ENCODE measurements at places on chromosomes 3 and 15. TPM values are rescaled to one million over a fixed set of nuclear protein-coding genes. Genes with fewer than 3 reads are reported as not detected.

The DYNLT2B gene
- total RNA-seq, result 3.7 TPM

GRCh38 chr15:66705277-66706146 is 3.5 kb downstream of the SMAD6 start:
- H3K4me1 ChIP-seq, result peaks cover 9% of the 10 kb centered on the region
- no peak for DNase-seq
- no peaks in the 10 kb centered on the region for H3K36me3 ChIP-seq
- no peaks in the 10 kb centered on the region for H3K27me3 ChIP-seq

DNA sequence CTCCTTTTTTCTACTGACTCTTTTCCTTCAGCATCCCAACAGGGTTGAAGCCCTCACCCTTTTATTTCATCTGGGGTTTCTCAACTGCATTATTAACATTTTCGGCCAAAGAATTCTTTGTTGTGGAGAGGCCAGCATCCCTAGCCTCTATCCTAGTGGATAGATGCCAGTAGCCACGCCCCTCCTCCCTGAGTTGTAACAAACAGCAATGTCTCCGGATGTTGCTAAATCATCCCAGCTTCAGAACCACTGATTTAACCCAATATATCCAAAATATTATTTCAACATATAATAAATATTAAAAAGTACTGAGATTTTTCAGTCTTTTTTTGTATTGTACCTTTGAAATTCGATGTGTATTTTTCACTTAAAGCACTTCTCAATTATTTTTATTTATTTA is 2.0 kb upstream of the RNF111 start:
- H3K27ac ChIP-seq, result no peak overlapping the region
- H3K36me3 ChIP-seq, result no peaks in the 10 kb centered on the region
- DNase-seq, result peak; percentile 25
- H3K4me1 ChIP-seq, result peaks cover 40% of the 10 kb centered on the region
- H3K27me3 ChIP-seq, result no peaks in the 10 kb centered on the region

GRCh38 chr3:128423525-128424147 is 43.1 kb downstream of the DNAJB8 start:
- peaks cover 3% of the 10 kb centered on the region for H3K4me1 ChIP-seq
- DNase-seq, result no peak
- peaks cover 20% of the 10 kb centered on the region for H3K27me3 ChIP-seq
- no peak overlapping the region for H3K4me3 ChIP-seq

- H3K4me1 ChIP-seq, result no peaks in the 10 kb centered on the region
- H3K36me3 ChIP-seq, result no peaks in the 10 kb centered on the region
- no peak for DNase-seq
These were observed 58.4 kb downstream of the CPNE4 start for GRCh38 chr3:131976448-131976847.

- peak overlapping the region; percentile 6 for H3K27ac ChIP-seq
- H3K4me1 ChIP-seq, result no peaks in the 10 kb centered on the region
- DNase-seq, result peak; percentile 68
- no peak overlapping the region for H3K4me3 ChIP-seq
These were observed 30.7 kb downstream of the SEMA7A start for GRCh38 chr15:74402873-74403587.

The TGM5 gene
- not detected for total RNA-seq

GRCh38 chr15:66239514-66239913 is 14.0 kb downstream of the MEGF11 start:
- peaks cover 16% of the 10 kb centered on the region for H3K27me3 ChIP-seq
- no peak overlapping the region for H3K27ac ChIP-seq
- no peaks in the 10 kb centered on the region for H3K4me1 ChIP-seq
- no peak for DNase-seq
- no peak overlapping the region for H3K4me3 ChIP-seq

DNA sequence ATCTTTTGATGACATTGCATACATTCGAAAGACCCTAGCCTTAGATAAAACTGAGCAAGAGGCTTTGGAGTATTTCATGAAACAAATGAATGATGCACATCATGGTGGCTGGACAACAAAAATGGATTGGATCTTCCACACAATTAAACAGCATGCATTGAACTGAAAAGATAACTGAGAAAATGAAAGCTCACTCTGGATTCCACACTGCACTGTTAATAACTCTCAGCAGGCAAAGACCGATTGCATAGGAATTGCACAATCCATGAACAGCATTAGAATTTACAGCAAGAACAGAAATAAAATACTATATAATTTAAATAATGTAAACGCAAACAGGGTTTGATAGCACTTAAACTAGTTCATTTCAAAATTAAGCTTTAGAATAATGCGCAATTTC is 16.7 kb downstream of the KCNMB3 start:
- no peak overlapping the region for H3K4me3 ChIP-seq
- H3K4me1 ChIP-seq, result no peaks in the 10 kb centered on the region
- no peak overlapping the region for H3K27ac ChIP-seq
- no peaks in the 10 kb centered on the region for H3K36me3 ChIP-seq
- H3K27me3 ChIP-seq, result no peaks in the 10 kb centered on the region

- no peaks in the 10 kb centered on the region for H3K4me1 ChIP-seq
- no peaks in the 10 kb centered on the region for H3K27me3 ChIP-seq
- H3K27ac ChIP-seq, result no peak overlapping the region
- H3K36me3 ChIP-seq, result no peaks in the 10 kb centered on the region
- DNase-seq, result no peak
These were observed 163.6 kb downstream of the CTNNB1 start for GRCh38 chr3:41362638-41363559.

The A4GNT gene
- not detected for total RNA-seq

The PIERCE2 gene
- total RNA-seq, result not detected

DNA sequence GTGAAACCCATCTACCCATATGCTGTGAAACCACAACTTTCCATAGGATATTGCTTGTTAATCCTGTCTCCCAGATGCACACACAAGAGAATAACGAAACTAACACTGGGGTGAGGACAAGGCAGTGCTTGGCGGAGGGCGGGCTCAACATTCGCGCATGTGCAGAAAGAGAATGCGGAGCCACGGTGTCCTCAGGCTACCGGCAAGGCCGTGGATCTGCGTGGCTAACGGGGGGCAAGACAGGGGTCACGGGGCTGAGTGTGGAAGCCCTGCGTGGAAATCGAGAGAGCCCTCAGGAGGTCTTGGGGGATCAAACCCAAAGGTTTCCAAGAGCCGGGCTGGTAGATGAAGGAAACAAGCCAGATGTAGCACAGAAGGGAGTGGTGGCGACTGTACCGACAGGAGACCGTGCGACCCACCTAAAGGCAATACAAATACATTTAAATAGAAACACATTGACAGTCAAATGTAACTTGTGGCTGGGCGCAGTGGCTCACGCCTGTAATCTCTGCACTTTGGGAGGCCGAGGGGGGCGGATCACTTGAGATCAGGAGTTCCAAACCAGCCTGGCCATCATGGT is 48.5 kb upstream of the TRA2B start:
- no peak for DNase-seq
- H3K4me1 ChIP-seq, result peaks cover 5% of the 10 kb centered on the region
- peaks cover 7% of the 10 kb centered on the region for H3K27me3 ChIP-seq
- H3K4me3 ChIP-seq, result no peak overlapping the region
- no peak overlapping the region for H3K27ac ChIP-seq

GRCh38 chr3:126746395-126747177 is 42.5 kb downstream of the CHCHD6 start:
- no peak overlapping the region for H3K27ac ChIP-seq
- H3K36me3 ChIP-seq, result no peaks in the 10 kb centered on the region
- no peak overlapping the region for H3K4me3 ChIP-seq
- no peaks in the 10 kb centered on the region for H3K27me3 ChIP-seq

- H3K36me3 ChIP-seq, result no peaks in the 10 kb centered on the region
- H3K4me1 ChIP-seq, result no peaks in the 10 kb centered on the region
- DNase-seq, result no peak
- H3K4me3 ChIP-seq, result no peak overlapping the region
- no peak overlapping the region for H3K27ac ChIP-seq
These were observed 29.4 kb downstream of the TTC14 start for GRCh38 chr3:180631317-180631716.

The ZPLD1 gene
- not detected for total RNA-seq

The INSYN1 gene
- total RNA-seq, result 1.7 TPM

DNA sequence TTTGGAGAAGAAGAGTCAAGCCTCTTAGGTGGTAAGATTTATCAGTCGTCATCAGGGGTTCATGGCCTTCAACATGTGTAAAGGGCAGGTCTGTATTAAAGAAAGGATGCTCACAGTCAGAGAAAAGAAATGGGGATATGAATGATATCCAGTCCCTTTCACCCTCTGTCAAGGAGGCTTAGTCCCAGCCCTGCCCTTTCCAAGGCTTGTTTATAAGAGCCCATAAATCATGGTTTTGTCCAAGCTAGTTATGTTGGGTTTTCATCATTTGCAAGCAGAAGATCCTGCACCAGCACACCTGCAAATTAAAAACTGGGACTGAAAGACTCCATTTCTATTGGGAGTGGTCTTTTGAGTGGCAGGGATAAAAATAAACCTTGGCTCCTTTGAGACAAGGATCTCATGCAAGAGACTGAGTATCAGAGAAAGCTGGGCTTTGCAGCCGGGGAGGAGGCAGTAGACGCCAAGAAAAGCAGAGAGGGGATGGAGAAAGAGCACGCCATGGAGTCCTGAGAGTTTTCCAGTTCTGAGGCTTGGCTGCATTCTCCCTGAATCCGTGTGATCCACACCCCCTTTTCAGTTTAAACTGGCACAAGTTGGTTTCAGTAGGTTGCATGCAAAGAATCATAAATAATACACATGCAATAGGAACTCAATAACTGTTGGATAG is 12.6 kb upstream of the PDIA5 start:
- no peaks in the 10 kb centered on the region for H3K36me3 ChIP-seq
- no peak overlapping the region for H3K4me3 ChIP-seq
- H3K4me1 ChIP-seq, result no peaks in the 10 kb centered on the region
- H3K27ac ChIP-seq, result no peak overlapping the region
- DNase-seq, result no peak

DNA sequence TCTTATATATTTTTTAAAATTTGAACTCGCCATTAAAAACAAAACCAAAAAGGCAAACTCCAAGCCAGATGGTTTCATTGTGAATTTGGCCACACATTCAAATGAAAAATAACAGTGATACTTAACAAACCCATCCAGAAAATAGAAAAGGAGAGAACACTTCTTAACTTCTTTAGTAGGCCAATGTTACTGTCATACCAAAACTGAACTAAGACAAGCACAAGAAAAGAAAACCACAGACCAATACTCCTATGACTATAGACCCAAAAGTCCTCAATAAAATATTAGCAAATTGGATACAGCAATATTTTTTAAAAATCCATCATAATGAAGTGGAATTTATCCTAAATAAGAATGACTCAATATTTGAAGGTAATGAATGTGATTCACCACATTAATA is 73.5 kb upstream of the ALDH1A3 start:
- H3K36me3 ChIP-seq, result no peaks in the 10 kb centered on the region
- H3K4me1 ChIP-seq, result no peaks in the 10 kb centered on the region
- DNase-seq, result no peak

GRCh38 chr15:59558851-59559250 is 52.7 kb upstream of the GCNT3 start:
- H3K4me3 ChIP-seq, result no peak overlapping the region
- no peak for DNase-seq
- no peaks in the 10 kb centered on the region for H3K27me3 ChIP-seq
- no peak overlapping the region for H3K27ac ChIP-seq
- no peaks in the 10 kb centered on the region for H3K36me3 ChIP-seq
- H3K4me1 ChIP-seq, result no peaks in the 10 kb centered on the region

DNA sequence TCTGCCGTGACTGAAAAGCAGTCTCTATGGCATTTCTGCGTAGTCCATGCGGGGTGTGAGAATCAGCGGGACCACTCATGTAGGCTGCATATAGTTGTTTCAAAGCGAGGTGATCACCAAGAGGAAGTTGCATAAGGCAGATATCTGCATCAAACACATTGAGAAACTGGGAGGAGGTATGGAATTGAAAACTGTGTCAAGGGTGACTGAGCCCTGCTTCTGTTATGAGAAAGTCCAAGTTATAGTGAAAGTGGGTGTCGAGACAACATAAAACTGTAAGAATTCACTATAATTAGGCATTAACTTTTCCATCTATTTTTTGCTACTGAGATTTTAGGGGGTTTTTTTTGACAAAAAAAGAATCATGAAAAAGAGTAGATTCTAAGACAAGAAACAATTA is 109.3 kb downstream of the ZIC1 start:
- no peak overlapping the region for H3K4me3 ChIP-seq
- no peaks in the 10 kb centered on the region for H3K27me3 ChIP-seq
- no peaks in the 10 kb centered on the region for H3K4me1 ChIP-seq
- H3K27ac ChIP-seq, result no peak overlapping the region
- no peaks in the 10 kb centered on the region for H3K36me3 ChIP-seq
- no peak for DNase-seq

The MRPS22 gene
- total RNA-seq, result 51.5 TPM

The CCR8 gene
- total RNA-seq, result not detected

- peak overlapping the region; percentile 97 for H3K27ac ChIP-seq
- peaks cover 19% of the 10 kb centered on the region for H3K4me1 ChIP-seq
- H3K27me3 ChIP-seq, result no peaks in the 10 kb centered on the region
- H3K36me3 ChIP-seq, result no peaks in the 10 kb centered on the region
These were observed 1.4 kb downstream of the MTMR10 start for GRCh38 chr15:30990036-30990435.

- no peaks in the 10 kb centered on the region for H3K36me3 ChIP-seq
- H3K27ac ChIP-seq, result no peak overlapping the region
- no peaks in the 10 kb centered on the region for H3K4me1 ChIP-seq
- no peak overlapping the region for H3K4me3 ChIP-seq
- DNase-seq, result no peak
- H3K27me3 ChIP-seq, result no peaks in the 10 kb centered on the region
These were observed 66.0 kb downstream of the MESD start for GRCh38 chr15:80923668-80924067.

- H3K4me3 ChIP-seq, result no peak overlapping the region
- H3K27ac ChIP-seq, result no peak overlapping the region
- no peaks in the 10 kb centered on the region for H3K27me3 ChIP-seq
- no peaks in the 10 kb centered on the region for H3K36me3 ChIP-seq
- H3K4me1 ChIP-seq, result no peaks in the 10 kb centered on the region
- no peak for DNase-seq
These were observed 507.4 kb downstream of the FGF12 start for GRCh38 chr3:192219926-192220325.

The RNU5B-1 gene
- total RNA-seq, result not detected

- no peaks in the 10 kb centered on the region for H3K27me3 ChIP-seq
- no peak overlapping the region for H3K4me3 ChIP-seq
- peaks cover 9% of the 10 kb centered on the region for H3K4me1 ChIP-seq
- H3K27ac ChIP-seq, result no peak overlapping the region
- DNase-seq, result no peak
- H3K36me3 ChIP-seq, result no peaks in the 10 kb centered on the region
These were observed 5.0 kb downstream of the CCNDBP1 start for GRCh38 chr15:43190178-43190577.

DNA sequence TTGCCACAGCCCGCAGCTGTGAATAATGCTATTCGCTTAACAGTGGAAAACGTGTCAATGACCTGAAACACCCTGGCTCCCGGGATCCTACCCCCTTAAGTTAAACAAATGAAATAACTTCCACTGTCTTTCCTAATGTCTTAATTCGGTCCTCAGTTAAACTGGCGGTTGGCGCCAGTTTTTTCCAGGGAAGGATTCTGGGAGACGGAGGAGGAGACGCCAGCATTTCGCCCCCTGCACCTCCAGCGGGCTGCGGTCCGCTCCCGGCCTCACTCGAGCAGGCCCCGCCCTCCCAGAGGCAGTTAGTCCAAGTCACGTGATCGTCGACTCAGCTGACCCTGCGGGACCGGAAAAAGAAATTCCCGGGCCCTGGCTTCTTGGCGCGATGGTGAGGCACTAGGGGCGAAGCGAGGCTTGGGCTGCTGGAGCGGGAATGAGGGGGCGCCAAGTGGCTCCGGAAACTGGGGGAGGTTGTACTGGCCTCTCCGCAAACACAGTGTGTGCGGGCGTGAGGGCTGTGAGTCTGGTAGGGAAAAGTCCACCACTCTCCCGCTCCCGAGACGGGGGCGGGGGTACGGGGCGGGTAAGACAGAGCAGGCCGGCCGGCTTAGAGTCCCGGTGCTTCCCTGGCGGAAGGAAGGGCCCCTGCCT is at the start of gene COMMD4:
COMMD4 (plus strand) TSS at position 359 of the 651 bp plus-strand sequence; CDS start at position 386, 27 bp downstream.
- no peaks in the 10 kb centered on the region for H3K27me3 ChIP-seq
- no peaks in the 10 kb centered on the region for H3K36me3 ChIP-seq
- peak; percentile 96 for DNase-seq

Measured in transverse colon (tissue), 4 donors.